ENCODE measurements at places on chromosomes 4 and X.

DNA sequence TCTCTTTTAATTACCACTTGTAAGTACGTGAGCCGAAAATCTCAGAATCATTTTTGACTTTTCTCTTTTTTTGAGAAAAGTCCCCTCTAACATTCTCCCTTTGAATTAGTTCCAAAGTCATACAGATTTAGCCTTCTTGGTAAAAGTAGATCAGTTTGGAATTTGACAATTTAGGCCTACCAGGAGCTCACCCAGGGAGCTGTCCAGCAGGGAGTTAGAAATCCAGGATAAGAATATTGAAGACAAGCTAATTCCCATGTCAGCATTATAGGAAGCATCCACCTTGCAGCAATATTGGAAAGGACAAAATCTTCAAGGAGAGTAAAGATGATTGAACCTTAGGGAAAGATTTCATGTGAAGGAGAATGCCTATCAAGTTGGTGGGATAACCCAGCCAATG lies 352.2 kb upstream of the CPEB2 start:
- DNase-seq, result peak; percentile 7

- no peak for DNase-seq
Measured at GRCh38 chr4:7531640-7531994, 96.9 kb upstream of the PSAPL1 start.

- no peak for DNase-seq
Measured at GRCh38 chrX:113833096-113834055, 750.5 kb upstream of the HTR2C start.

DNA sequence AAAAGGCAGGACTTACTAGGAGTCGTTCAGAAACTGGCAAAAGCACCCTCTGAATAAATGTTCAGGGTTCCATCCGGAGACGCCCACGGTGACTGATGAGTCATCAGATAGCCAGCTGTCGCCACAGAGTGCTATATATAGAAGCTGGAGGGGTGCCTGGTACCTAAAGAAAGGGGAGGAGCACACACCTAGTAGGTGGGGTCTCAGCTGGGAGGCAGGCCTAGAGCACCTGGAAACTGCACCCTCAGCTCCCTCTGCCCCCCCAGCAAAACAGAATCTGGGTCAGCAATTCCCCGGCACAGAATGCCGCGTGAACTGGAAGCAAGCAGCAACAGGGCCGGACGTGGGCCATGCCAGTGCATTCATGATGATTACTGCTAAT lies 242.0 kb downstream of the BCOR start:
- peak; percentile 62 for DNase-seq

DNA sequence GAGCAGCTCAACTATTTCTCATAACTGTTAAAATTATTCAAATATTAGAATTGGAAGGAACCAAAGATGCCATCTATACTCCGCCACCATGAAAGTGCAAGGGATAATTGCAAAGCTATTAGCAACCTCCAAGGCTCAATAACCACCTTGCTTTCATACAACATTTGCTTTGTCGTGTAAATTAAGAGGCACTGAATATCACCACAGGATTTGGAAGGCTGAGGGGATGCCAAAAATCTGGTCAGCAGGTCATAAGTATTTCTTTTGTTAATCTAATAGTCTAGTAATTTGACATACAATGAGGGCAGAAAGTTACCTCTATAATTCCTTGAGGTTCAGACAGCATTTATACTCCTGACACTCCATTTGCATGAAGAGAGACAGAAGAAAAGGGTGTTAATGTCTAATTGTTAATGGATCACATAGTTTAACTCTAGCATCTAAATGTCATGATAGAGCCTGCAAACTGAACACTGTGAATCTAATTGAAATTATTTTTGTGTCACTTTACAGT lies 200.9 kb upstream of the DIAPH2 start:
- DNase-seq, result no peak

DNA sequence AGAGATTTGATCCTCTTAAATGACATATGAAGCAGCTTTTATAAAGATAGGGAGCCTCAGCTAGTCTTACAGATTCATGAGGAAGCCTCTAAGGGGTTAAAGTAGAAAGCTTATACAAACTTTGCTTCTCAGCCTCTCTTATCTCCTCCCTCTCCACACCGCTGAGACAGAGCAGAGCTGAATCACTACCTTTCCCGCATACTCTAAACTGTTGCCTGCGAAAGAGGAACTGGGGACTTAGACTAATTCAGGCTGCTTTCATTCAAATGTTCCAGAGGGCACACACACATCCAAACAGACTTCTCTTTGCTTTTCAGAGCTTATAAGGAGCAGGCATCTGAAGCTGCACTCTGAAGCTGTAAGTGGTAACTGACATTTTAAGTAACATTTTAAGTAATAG lies at the start of gene SERTM2:
Gene SERTM2 (plus strand): TSS at position 169 of the 400 bp plus-strand sequence. CDS start 7,213 bp downstream, outside the sequence.
- no peak for DNase-seq

DNA sequence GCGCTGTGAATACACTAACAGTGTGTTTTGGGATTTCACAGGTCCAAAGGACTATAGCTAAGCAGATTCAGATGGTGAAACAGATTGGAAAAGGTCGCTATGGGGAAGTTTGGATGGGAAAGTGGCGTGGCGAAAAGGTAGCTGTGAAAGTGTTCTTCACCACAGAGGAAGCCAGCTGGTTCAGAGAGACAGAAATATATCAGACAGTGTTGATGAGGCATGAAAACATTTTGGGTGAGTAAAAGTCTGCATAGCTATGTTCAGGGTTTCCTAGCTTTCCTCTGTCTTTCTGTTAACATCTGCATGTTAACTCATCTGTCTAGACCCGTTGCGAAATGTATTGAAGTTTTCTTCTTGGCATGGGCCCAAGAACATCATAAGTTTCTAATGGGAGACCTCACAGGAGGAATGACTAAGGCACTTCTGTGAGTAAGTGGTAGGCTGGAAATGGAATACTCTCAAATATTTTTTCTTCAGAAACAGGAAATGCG lies 372.1 kb downstream of the BMPR1B start:
- DNase-seq, result peak; percentile 99

DNA sequence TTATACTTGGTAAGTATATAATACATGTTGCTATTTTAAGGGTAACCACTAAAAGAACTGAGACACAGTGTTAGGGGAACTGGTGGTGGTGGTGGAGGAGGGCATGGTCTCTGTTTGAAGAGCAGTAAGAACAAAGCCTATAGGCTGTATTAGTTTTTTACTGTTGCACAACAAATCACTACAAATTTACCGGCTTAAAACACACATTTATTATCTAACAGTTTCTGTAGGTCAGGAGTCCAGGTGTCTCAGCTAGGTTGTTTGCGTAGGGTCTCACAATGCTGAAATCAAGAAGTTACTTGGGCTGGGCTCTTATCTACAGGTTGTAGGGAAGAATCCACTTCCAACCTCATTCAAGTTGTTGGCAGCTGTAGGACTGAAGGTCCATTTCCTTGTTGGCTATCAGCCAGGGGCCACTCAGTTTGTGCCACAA lies 52.6 kb downstream of the CASK start:
- no peak for DNase-seq

GRCh38 chr4:1019320-1019719 lies 7.9 kb downstream of the FGFRL1 start:
- no peak for DNase-seq

DNA sequence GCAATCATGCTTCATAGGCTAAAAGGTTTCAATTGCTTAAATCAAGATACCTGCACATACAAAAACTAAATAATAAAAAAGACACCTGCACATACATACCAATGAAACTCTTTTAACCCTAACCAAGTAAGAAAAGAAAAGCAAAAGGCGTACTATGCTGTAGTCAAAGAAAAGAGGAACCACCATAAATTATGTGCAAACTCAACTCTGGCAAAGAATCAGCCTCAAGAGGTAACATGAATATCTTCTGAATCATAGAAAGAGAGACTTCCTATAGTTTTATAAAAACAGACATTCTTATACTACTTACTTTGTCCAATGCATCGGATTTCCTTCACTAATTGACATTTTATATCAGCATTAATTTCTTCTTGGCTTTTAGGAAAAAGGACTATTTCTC lies 29.3 kb downstream of the MMGT1 start:
- no peak for DNase-seq

- DNase-seq, result no peak
Measured at GRCh38 chrX:152020888-152021287, 46.4 kb upstream of the GABRE start.

GRCh38 chrX:112734290-112734689 lies 54.6 kb upstream of the LHFPL1 start:
- DNase-seq, result peak; percentile 41

DNA sequence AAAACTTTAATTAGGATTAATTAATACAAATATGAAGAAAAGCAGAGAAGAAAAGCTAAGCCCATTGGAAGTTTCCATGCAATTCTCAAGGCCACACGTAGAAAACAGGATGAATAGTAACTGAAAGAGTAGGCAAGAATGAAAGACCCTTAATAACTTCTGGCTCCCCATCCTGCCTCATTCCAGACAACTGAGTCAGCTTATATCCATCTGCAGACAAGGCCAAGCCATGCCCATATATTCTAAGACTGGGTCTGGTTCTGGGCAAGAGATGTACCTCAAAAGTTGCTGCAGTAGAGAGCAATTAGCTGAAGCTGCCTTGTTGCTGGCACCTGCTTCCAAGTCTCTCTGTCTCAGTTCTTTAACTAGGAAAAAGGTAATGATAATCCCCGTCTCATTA lies 244.1 kb downstream of the GPC3 start:
- DNase-seq, result peak; percentile 3
